ENCODE measurements at places on chromosomes 16 and 17.

GRCh38 chr16:887846-888245 lies 82.9 kb downstream of the LMF1 start:
- DNase-seq: no peak

DNA sequence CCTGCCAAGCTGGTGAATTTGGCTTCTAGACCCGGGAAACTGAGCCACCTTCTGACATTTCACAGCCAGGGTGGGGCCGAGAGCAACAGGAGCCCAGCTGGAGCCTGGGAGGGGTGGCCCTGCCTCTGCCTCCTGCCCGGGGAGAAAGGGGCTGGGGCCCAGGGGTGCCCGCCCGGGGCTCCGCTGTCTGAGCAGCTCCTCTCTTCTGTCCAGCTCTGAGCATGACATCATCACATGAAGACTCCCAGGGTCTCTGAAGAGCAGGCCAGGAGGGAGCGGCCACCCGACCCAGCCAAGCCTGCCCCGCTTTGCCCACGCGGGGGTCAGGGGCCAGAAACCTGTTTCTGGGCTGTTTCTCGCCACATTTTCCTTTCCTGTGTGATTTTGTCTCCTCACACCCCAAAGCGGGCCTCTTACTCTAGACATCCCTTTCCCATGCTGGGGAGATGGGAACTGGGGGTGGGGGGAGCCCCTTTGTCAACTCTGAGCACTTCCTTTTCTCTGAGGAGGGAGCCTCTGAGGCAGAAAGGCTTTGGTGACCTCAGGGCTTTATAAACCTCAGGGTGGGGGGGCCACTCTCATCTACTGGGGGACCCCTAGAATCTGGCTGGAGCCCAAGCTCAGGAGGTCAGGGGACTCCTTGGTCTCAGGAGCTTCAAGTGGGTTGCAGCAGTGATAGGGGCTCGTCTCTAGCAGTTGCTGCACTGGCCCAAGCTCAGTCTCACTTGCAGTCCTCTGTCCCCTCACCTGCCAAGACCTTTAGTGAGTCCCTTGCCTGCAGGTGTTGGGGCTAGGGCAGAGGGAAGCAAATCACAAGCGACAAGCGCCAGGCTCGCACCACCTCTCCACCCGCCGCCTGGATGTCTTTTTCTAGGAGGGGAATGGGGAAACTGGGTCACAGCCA lies 7.6 kb downstream of the UBALD2 start:
- DNase-seq: no peak

GRCh38 chr17:49180303-49180702 lies 30.1 kb downstream of the GNGT2 start:
- no peak for DNase-seq

- no peak for DNase-seq
Measured at GRCh38 chr17:33381201-33381600, 88.1 kb upstream of the ASIC2 start.

DNA sequence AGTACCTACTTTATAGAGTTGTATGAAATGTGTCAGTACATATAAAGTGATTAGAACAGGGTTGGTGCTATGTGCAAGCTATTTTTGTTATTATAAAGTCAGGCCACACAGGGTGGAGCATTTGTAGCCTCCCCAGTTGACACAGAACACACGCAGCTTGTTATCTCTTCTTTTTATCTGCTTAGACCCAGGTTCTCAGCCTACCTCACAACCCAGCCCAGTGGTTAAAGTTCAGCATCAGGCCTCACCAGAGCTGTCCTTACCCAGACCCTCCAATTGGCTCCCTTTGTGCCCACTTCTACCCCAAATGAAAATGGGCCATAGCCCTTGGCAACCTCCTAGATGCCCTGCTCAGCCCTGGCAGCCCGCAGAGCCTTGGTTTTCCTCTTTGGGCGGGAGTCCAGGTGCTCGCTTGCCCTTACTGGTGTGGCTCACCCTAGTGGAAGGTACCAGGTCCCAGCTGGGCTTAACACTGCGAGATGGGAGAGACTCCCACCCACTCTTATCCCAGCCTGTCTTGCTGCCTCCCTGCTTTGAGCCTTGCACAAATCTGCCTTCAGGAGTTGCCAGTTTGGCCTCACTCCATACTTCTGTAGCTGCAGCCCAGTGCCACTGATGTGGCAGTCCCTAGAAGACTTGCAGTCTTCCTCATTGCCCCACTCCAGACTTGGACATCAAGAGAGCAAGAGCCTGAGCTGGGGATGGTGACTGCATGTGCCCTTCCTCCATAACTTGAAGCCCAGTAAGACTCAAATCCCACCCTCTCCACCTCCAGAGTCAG lies 1.1 kb upstream of the PIGS start:
- DNase-seq: peak; percentile 53

DNA sequence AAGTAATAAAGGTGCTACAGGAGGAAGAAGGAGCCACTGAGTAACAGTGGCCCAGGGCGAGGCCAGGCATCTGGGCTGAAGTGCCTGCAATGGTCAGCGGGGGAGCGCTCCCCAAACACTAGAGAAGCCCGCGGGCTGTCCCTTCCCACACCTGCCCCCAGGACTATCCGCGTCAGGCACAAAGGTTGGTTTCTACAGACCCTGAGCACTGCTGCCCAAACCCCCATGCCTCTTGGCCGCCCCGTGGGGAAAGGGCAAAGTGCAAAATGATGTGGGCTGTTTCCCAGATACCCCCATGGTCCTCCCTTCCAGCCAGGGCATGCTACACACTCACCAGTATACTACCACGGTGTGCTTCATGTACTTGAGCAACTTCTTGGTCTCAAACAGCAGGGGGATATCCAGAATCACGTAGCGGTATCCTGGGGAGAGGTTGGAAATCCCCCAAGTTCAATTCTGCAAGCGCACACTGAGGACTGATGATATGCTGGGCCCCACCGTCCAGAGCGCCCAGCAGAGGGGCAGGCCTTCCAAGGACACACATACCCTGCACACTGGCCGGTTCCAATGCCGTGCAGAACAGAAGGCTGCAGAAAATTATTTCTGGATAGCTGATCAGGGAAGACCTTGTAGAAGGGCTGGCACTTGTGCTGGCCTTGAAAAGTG lies 21.5 kb downstream of the DCAKD start:
- no peak for DNase-seq

DNA sequence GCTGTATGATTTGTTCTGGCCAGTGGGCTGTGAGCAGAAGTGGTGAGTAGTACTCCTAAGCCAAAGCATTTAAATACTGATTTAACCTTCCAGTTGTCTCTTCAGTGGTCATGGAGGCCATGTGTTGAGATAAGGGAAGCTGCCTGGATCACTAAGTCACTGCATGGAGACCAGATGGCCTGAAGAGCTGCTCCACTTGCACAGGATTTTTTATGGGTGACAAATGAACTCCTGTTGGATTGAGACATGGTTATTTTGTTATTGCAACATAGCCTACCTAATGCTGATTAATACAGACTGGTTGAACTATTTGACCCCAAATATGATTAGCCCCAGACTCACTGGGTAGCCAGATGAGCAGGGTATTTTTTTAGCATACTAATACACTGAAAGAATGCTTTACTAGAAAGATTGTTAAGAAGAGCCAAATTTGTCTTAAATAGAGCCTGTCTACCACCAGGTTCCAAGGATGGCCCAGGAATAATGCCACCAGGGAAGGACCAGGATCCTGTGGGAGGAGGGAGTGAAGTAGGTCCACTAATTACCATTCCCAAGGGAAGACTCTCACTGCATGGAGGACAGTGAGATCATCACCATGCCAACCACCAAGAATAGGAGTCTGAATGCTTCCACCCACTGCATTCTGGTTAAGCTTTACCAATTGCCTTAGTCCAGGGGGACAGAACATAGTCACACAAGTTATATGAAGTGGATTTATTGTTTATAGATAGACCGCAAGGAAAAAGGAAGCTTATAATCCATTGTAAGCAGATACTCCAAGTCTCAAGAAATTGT lies 187.4 kb upstream of the IRX6 start:
- DNase-seq: no peak

GRCh38 chr17:80035687-80035936 lies at the start of gene TBC1D16:
TSS of gene TBC1D16 (minus strand) at chr17:80035872. CDS start at chr17:80013547, 22,325 bp downstream.
- DNase-seq: no peak

GRCh38 chr17:10614536-10615155 lies 42.5 kb downstream of the MYH3 start:
- no peak for DNase-seq

DNA sequence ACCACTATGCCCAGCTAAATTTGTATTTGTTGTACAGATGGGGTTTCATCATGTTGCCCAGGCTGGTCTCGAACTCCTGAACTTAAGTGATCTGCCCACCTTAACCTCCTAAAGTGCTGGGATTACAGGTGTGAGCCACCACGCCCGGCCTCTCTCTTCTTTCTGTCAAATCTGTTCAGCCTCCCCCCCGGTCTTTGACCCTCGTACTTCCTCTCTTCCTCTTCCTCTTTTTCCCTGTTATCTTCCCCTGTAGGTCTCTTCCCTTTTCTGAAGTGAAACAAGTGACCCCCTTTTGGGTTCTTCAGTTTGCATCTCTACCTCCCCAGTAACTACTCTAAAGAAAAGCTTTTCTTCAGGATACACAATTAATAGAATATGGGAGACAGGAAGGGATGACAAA lies 31.7 kb upstream of the DHX40 start:
- no peak for DNase-seq

GRCh38 chr17:33007186-33007585 lies 15.5 kb downstream of the SPACA3 start:
- no peak for DNase-seq

GRCh38 chr16:14303182-14303618 lies 232.1 kb downstream of the MRTFB start:
- no peak for DNase-seq

- no peak for DNase-seq
Measured at GRCh38 chr17:58153046-58153445, 4.9 kb downstream of the OR4D1 start.

DNA sequence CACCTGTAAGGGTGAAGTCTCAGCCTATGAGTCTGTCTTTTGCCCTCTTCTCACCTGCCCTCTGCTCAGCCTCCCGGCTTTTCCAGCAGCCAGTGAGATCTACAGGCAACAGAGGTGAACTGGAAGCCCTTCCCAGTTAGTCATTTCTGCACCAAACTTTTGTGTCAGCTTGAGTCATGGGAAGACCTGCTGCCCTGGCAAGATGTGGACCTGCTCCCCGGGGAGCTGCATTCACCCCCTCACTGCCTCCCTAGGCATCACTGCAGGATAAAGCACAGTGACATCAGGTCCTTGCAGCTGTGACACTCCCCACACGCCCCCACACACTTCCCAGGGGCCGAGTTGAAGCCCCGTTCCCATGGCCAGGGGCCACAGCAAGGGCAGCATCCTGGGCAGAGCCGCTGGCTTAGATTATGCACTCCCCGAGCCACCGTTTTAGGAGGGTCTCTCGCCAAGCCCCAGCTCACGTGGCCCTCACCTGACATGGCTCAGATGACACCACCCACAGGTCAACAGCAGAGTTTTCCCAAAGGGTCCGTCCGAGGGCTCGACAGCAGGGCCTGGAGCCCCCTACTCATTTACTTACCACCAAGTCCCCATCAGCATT lies 6.5 kb upstream of the ABR start:
- DNase-seq: no peak

- DNase-seq: no peak
Measured at GRCh38 chr17:48056246-48056745, 8.1 kb downstream of the NFE2L1 start.

All from mesenteric fat pad (tissue), 1 donor.